Stimulated activated CD8-positive, alpha-beta memory T cell treated with anti-CD3 and anti-CD28 coated beads, Interleukin-15, amount 100 ng/mL, for 48 hours (primary cell): ENCODE measurements at places on chromosomes 13 and 19.
A peak's percentile ranks its signal among the peaks of the same experiment; 100 is the strongest.

DNA sequence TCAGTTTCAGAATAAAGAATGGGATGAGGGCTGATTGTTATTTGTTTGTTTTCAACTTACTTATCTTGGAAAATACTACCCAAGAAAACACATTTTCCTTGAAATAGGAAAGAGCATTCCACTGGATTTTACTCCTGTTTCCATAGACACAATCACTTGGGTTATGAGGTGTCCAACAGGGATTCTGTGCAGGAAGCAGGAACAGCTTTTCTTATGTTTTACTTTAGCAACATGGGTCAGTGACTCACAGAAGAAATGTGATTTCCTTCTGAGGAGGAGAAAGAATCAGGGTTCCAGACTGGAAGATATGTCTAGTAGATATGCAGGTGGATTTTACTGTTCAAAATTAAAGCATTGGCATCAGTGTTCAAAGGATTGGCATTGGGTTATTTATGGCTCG lies 180.8 kb upstream of the GPC6 start:
- no peak for DNase-seq

- no peak for DNase-seq
Observed at GRCh38 chr19:39223703-39224279, 19.7 kb upstream of the SYCN start.

GRCh38 chr13:42538996-42539395 lies 35.0 kb upstream of the TNFSF11 start:
- DNase-seq, result no peak

- DNase-seq, result no peak
Observed at GRCh38 chr13:102040812-102041211, 361.0 kb downstream of the FGF14 start.

GRCh38 chr19:5893296-5893903 lies 10.2 kb downstream of the NDUFA11 start:
- DNase-seq, result no peak

- DNase-seq, result no peak
Observed at GRCh38 chr19:6074709-6075403, 35.4 kb downstream of the RFX2 start.

GRCh38 chr13:98111168-98112098 lies 31.5 kb upstream of the FARP1 start:
- no peak for DNase-seq

DNA sequence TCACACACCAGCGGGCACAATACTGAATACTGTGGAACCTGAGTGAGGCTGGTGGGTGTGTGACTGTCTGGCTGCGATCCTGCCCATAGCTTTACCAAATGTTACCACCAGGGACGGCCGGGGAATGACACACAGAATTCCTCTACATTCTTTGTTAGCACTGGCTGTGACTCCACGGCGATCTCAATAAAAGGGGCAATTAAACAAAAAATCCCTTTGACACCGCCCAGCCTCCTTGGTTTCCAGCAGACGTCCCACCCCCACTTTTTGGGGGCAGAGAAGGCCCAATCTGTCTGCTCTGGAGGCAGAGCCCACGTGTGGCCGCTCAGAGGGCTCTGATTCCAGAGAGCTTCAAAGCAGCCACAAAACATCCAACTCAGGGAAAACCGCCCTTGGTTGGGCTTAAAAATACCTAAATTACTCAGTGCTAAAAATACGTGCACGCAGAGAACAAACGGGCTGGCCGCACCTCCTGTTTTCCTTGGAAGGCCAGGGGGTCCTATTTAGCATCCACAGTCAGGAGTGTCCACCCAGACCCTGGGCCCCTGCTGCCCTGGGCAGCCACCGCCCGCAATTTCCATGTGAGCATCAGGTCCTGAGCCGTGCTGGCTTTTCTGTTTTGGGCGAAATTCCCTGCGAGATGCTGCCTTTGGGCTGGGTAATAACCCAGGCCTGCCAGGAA lies 47.8 kb downstream of the GADD45B start:
- DNase-seq, result no peak

- no peak for DNase-seq
Observed at GRCh38 chr13:52034616-52035226, 10.2 kb downstream of the UTP14C start.

- peak; percentile 58 for DNase-seq
Observed at GRCh38 chr13:102591988-102592781, 4.6 kb upstream of the TPP2 start.

DNA sequence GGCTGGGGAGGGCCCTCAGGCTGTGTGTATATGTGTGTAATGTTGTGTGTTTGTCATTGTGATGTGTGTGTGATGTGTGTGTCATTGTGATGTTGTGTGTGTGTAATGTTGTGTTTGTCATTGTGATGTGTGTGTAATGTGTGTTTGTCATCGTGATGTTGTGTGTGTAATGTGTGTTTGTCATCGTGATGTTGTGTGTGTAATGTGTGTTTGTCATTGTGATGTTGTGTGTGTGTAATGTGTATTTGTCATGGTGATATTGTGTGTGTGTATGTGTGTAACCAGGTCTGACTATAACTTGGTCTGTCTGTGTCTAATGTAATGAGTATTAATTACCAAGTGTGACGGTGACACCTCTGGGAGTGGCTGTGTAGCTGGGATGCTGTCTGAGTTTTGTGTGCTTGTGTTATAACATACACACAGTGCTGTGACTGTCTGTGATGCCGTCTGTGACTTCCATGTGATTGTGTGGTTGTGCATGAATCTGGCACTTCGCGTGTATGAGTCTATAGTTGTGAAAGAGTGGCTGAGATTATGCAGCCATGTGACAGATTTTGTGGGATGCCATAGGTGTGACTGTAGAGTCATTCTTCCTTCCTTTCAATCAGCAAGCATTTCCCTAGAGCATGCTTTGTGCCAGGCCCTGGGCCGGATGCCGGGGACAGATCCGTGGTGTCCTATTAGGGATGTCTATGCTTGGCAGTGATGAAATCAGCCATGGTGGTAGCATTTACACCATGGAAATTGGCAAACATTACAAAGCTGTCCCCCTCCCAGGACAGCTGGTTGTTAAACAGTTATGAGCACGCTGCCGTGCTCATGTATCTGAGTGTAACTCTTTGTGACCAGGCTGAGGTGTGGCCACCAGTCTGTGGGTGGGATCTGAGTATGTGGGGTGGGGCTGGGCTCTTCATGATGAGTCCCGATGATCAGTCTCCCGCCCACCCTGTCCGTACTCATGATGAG lies 6.4 kb downstream of the TNFSF14 start:
- DNase-seq, result no peak

- DNase-seq, result no peak
Observed at GRCh38 chr13:108984251-108984920, 355.0 kb downstream of the MYO16 start.

DNA sequence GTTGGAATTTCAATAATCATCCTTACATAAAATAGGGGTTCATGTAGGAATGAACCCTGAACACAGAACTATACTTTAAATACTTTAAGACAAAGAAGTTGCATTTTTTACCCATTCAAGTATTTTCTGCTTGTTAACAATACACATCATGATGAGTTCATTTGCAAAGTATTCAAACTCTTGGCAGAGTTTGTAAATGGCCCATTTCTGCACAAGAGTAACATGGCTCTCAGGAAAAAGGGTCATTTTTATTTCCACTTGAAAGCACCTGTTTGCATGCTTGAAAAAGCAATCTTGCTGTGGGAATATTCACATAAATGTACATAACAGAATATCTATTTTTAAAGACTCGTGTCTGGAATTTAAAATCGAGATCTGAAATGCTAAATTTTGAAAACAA lies 18.1 kb downstream of the ESD start:
- no peak for DNase-seq

DNA sequence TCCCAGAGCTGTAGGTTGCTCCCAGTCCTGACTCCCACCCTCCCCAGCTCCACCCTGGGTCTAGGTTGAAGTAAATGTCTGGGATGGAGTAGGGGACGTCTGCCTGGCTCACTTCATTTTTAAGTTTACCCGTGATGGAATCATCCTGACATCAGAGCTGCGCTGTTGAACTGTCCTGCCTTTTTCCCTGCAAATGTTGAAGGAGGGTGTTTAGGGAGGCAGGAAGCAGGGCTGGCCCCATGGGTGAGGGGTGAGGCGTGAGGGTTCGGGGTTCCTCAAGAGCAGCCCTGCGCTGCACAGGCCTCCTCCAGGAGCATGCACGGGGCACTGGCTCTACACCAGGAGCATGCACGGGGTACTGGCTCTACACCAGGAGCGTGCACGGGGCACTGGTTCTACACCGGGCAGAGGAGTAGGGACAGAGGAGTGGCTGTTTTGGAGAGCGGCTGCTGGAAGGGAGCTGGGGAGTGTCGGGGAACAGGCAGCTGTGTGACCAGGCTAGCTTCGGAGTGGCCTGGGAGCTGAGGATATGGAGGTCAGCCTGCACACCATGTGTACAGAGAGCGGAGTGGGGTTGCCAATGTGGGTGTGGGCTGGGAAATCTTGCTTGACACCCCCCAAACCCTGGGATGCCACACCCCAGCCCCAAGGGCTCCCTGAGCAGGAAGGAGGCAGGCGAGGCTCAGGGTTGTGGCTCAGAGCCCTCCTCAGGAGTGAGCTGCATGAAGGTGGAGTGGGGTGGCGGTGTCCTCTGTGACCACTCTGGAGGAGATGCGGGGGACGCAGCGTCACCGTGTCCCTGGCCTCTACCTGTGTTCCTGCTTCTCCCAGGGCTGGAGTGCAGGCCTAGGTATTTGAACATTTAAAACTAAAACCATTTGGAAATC lies 63.3 kb downstream of the GPR12 start:
- DNase-seq, result no peak

- no peak for DNase-seq
Observed at GRCh38 chr13:46405457-46405856, 18.4 kb upstream of the RUBCNL start.

- no peak for DNase-seq
Observed at GRCh38 chr13:86554066-86554465, 754.8 kb upstream of the SLITRK6 start.

- DNase-seq, result no peak
Observed at GRCh38 chr13:43766725-43767124, 20.0 kb downstream of the ENOX1 start.

GRCh38 chr19:14830702-14831101 lies 4.3 kb downstream of the OR7A5 start:
- DNase-seq, result no peak

DNA sequence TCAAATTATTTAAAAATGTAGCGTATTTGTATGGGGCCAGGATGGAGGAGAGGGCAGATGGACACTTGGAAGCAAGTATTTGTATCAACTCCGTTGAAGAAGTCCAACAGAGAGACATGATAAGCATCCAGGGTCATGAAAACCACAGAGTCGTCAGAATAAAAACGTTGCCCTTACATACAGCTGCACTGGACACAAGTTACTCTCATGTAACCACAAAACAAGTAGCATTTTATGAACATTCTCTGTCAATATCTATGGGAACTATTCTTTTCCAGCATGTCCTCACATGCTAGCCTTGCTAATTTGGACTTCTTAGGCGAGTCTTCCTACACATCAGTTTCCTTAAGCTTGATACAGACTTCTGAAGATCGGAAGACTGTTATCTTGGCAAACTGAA lies 35.0 kb downstream of the EFNB2 start:
- no peak for DNase-seq

GRCh38 chr19:11092181-11092538 lies 2.9 kb downstream of the LDLR start:
- no peak for DNase-seq

GRCh38 chr13:43122791-43123190 lies 99.4 kb downstream of the DNAJC15 start:
- DNase-seq, result no peak

- no peak for DNase-seq
Observed at GRCh38 chr13:44759384-44760360, 183.5 kb upstream of the TSC22D1 start.

DNA sequence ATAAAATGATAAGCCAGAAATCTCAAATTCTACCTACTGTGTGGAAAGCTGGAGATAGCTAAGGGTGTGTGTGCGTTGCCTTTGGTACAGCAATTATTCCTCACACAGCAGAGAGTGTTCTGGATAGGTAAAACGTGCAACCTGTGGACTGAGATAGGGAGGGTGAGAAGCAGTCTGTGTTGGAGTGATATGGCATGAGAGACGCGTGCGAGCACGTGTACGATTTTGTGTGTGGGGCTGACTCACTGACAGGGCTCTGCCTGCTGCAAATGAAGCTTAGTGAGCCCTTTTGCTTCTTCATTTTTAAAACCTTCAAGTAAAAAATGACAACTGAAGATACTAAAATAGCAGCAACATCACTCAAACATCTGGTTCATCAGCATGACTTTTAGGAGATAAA lies 35.7 kb upstream of the SLC10A2 start:
- DNase-seq, result no peak

GRCh38 chr13:39552246-39552645 lies 50.7 kb downstream of the LHFPL6 start:
- DNase-seq, result no peak

DNA sequence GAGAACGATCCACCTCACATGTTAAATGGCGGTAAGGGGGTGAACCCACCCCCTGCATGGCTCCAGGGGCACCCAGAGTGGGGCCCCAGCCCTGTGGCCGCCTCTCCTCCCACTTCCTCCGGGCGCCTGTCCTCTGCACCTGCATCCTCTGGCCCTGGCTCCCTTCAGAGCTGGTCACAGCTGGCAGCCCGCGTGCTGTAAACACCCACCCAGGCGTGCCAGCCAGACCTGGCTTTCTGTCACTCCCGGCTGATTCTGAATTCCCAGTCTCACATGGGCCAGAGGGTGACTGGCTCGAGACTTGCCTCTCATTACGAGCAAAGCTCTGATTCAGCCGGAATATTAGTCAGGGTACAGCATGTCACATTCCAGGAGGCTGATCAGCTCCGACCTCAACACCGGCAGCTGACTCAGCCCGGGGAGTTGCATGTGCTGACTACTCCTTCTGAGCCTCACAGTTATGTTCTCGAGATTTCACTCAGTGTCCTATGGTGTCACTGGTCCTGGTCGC lies 75.1 kb downstream of the GNG7 start:
- DNase-seq, result no peak

- no peak for DNase-seq
Observed at GRCh38 chr19:11164296-11164695, 8.7 kb upstream of the SPC24 start.

GRCh38 chr19:33187183-33187540 lies 7.0 kb upstream of the LRP3 start:
- DNase-seq, result no peak

DNA sequence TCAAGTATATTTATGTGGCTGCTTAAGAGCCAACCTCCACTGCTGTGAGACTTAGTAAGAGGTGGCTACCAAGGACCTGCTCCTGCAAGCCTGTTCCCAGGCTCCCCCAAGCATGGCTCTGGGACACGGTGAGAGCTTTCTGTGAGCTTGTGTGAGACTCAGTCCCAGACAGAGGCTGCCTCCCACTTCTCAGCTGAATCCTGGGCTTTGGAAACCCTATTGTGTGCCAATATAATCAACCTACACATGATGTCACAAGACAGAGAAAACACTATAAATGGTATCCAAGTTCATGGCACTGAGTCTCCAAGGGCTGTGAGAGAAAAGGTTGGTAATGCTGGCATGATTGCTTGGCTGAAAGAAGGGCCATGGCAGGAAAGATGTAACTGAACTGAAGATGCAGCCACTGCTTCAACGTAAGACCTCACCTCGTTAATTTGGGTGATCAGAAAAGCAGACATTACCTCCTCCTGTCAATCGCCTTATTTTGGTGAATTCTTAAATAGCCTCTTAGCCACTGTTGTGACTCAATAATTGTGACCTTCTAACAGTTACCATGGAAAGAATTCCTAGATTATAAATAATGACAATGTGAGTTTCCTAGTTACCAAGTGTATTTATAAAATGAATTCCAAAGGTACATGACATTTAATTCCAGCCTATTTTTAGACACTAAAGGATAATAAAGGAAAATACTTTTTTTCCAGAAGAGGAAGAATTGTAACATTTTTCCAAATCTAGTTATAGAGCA lies 332.0 kb downstream of the IRS2 start:
- no peak for DNase-seq

- no peak for DNase-seq
Observed at GRCh38 chr19:36051637-36052036, 2.4 kb downstream of the THAP8 start.

- DNase-seq, result no peak
Observed at GRCh38 chr13:50608370-50608769, 235.1 kb downstream of the DLEU7 start.
